IPS DF 6.9 (cell line): ENCODE measurements at places on chromosomes 7 and 10.

- H3K27me3 ChIP-seq: no peaks in the 10 kb centered on the region
- no peak overlapping the region for H3K4me3 ChIP-seq
- no peaks in the 10 kb centered on the region for H3K36me3 ChIP-seq
- DNase-seq: no peak
These were observed 14.1 kb upstream of the SOSTDC1 start for GRCh38 chr7:16479591-16479990.

- H3K27me3 ChIP-seq: no peaks in the 10 kb centered on the region
- no peaks in the 10 kb centered on the region for H3K36me3 ChIP-seq
- no peak overlapping the region for H3K4me3 ChIP-seq
- no peak for DNase-seq
These were observed 397.5 kb downstream of the CDC14C start for GRCh38 chr7:49321843-49322242.

GRCh38 chr7:114141415-114141814 lies 222.6 kb upstream of the PPP1R3A start:
- H3K27ac ChIP-seq: no peak overlapping the region
- H3K36me3 ChIP-seq: no peaks in the 10 kb centered on the region
- no peak overlapping the region for H3K4me3 ChIP-seq
- no peaks in the 10 kb centered on the region for H3K27me3 ChIP-seq
- 0 out of 2 replicates have a peak, but pooled peaks cover 1% of the 10 kb centered on the region for H3K4me1 ChIP-seq

GRCh38 chr10:48463318-48464003 lies 141.4 kb downstream of the ARHGAP22 start:
- H3K4me1 ChIP-seq: peaks cover 3% of the 10 kb centered on the region; the same call in 1 of the 2 replicates
- DNase-seq: no peak
- no peaks in the 10 kb centered on the region for H3K36me3 ChIP-seq
- no peak overlapping the region for H3K27ac ChIP-seq

- peaks cover 16% of the 10 kb centered on the region for H3K27me3 ChIP-seq
- H3K36me3 ChIP-seq: no peaks in the 10 kb centered on the region
- H3K27ac ChIP-seq: no peak overlapping the region
- H3K4me1 ChIP-seq: 0 out of 2 replicates have a peak, but pooled peaks cover 2% of the 10 kb centered on the region
- H3K4me3 ChIP-seq: no peak overlapping the region; the same call in 1 of the 2 replicates
- DNase-seq: no peak
These were observed 741 bp downstream of the GPR85 start for GRCh38 chr7:113085781-113086390.

GRCh38 chr7:28356619-28357018 lies 55.7 kb upstream of the CREB5 start:
- H3K4me1 ChIP-seq: peaks cover 2% of the 10 kb centered on the region; the same call in 1 of the 2 replicates
- DNase-seq: no peak
- H3K4me3 ChIP-seq: no peak overlapping the region
- H3K36me3 ChIP-seq: no peaks in the 10 kb centered on the region
- no peaks in the 10 kb centered on the region for H3K27me3 ChIP-seq
- no peak overlapping the region for H3K27ac ChIP-seq

GRCh38 chr7:93737953-93738352 lies 152.6 kb downstream of the TFPI2 start:
- DNase-seq: no peak
- H3K27ac ChIP-seq: no peak overlapping the region
- no peaks in the 10 kb centered on the region for H3K36me3 ChIP-seq
- H3K4me3 ChIP-seq: no peak overlapping the region
- no peaks in the 10 kb centered on the region for H3K27me3 ChIP-seq

- H3K27me3 ChIP-seq: no peaks in the 10 kb centered on the region
- H3K27ac ChIP-seq: no peak overlapping the region
- H3K36me3 ChIP-seq: no peaks in the 10 kb centered on the region
- no peaks in the 10 kb centered on the region for H3K4me1 ChIP-seq
- H3K4me3 ChIP-seq: no peak overlapping the region
These were observed 5.6 kb upstream of the PPP1R35 start for GRCh38 chr7:100441641-100442535.

DNA sequence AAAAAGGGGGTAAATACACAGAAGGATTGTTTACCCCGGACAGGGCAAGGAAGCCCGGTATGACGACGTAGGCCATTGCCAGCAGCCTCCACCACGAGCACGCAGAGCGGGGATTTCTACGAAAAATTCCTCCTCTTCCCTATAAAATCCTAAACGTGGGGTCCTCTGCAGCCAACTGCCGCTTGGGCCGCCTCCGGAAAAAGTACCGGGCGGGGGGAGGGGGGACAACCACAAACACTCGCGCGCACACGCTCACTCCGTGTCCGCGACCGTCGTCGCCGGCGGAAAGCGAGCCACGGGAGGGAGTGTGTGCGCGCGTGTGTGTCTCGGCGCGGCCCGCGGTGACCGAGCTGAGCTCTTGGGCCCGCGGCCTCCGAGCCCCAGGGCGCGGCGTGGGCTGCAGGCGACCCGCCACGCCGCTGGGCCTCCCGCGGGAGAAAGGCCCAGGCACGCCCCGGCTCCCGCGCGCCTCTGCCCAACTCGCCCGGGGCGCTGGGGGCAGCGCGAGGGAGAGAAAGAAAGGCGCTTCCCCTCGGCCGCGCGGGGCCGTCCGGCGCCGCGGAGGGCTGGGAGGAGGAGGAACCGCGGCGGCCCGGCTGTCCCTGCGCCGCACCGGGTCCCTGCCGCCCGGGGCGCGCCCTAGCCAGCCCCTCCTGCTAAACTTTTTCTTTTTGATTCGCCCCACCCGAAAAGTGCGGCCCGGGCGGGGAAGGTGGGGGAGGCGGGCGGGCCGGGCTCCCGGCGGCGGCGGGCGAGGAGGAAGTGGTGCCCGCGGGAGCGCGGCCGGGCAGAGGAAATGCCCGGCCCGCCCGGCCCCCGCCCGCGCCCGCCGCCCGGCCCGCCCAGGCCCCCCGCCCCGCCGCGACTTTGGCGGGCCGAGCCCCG lies 1.5 kb downstream of the CTBP2 start:
- no peak overlapping the region for H3K27ac ChIP-seq
- no peaks in the 10 kb centered on the region for H3K36me3 ChIP-seq
- H3K4me1 ChIP-seq: peaks cover 2% of the 10 kb centered on the region; the same call in 1 of the 2 replicates
- peak overlapping the region; percentile 98 for H3K4me3 ChIP-seq

DNA sequence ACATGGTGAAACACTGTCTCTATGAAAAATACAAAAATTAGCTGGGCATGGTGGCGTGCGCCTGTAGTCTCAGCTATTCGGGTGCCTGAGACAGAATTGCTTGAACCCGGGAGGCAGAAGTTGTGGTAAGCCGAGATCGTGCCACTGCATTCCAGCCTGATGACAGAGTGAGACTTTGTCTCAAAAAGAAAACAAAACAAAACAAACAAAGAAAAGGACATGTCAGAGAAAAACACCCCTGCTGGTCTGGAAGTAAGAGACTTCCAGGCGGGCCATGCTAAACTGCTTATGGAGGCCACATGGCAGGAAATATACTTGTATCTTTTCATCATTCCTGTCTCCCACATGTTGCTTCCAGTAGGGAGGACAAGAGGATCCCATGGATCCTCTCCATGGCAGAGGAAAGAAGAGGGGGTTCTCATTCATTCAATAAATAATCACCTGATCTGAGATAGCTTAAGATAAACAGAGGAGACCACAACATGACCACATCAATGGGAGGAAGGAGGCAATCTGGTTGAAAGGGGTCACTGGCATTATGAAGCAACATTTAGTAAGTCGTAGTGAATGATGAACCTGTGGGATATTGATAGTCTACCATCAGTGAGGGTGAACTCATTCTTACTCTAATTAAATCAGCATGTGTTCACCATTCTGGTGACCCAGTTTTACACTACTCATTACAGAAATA lies 60.5 kb upstream of the ZNF138 start:
- H3K27me3 ChIP-seq: no peaks in the 10 kb centered on the region
- H3K4me3 ChIP-seq: no peak overlapping the region
- no peaks in the 10 kb centered on the region for H3K4me1 ChIP-seq
- H3K36me3 ChIP-seq: no peaks in the 10 kb centered on the region

DNA sequence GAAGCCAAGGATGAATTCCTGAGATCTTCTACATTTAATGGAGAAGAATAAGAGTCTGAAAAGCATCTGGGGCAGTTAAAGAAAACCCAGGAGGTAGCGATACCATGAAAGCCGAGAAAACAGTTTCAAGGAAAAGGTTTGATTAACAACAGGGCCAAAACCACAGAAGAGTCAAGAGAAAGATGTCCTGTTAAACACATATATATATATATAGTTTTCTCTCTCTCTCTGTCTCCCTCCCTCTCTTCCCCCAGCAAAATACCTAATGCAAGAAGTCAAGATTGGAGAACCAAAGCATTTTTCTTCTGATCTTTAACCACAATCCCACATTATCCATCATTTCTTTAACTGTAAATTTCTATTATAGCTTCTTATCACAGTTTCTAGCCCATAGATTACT lies 261.4 kb downstream of the SNX13 start:
- no peaks in the 10 kb centered on the region for H3K27me3 ChIP-seq
- no peaks in the 10 kb centered on the region for H3K4me1 ChIP-seq
- H3K27ac ChIP-seq: no peak overlapping the region
- no peak for DNase-seq
- H3K36me3 ChIP-seq: no peaks in the 10 kb centered on the region
